ENCODE measurements at places on chromosomes 7 and 10.

DNA sequence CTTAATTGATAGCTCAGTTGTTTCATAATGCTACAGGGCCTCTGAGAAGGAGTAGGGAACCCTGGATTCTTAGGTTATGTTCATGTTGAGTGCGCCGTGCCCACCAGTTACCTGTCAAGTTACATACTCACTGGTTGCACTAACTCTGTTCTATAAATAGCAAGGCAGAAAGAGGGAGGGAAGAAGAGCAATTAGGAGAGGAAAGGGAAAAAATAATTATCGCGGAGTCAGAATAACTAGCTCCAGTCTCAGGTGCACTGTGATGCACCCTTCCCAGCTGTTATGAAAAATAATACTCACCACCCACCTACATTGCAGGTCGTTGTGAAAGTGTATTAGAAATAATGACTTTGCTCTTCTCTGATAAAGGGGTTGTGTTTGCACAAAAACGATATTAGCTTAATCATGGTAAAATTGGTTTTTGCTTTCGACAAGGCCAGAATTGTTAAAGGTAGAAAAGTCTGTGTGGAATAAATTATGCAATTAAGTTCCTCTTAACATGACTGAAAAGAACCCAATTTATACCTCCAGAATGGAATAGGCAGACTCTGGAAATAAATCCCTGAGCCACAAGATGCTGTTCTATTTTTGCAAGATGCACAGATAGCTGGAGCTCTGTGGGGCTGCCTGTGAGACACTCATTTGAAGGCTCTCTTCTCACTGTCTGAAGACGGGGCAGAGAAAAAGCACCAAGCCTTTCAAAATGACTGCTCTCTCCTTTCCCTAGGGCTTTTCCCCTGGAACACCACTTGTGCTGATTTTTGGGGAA is 137.6 kb upstream of the PITRM1 start:
- no peak for DNase-seq

DNA sequence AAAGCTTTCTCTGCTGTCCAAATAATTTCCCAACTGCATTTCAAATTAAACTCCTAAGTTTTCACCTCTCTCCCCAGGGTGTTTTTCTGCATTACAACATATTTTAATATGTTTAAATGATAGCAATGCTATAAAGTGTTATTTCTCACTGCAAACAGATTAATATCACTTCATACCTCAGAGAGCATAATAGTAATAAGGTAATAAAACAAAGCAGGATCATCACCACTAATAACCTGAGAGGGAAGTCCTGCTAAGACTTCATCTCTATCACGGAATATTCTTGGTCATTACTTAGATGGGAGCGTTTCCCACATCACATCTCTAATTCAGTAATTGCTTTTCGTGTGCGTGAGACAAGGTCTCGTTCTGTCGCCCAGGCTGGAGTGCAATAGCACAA is 168.8 kb downstream of the PARD3 start:
- DNase-seq, result no peak

DNA sequence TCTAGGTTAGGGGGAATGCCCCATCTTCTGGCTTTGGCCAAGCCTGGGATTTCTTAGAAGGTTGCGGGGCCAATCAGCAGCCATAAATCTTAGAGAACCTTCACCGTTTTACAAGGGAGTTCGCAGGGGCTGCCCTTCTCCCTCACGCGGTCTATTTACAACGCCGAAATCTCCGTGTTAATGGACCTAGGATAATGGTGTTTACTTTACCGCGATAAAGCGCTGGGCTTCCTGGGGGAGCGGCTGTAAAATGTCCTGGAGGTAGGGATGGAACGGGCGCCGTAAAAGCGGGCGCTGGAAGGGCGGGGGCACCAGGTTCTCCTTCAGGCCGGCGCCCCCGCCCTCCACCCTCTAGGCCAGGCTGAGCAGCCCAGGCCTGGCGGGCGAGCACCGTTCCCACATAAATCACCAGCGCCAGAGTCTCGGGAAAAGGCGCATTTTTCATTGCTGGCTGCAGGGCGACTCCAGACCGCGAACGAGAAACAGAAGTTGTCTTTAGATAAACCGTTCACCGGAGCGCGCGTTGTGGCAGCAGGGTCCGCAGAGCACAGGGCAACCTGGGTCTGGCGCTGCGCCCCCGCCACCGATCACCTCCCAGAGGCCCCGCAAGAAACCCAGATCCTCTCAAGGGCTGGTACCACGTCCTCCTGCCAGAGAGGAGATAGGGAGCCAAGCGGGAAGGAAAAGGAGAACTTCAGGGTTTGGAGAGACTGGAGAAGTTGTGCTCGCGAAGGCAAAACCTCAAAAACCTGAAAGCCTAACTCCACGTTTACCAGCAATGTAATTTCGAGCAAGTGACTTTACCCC is 12.5 kb upstream of the NKX2-3 start:
- no peak for DNase-seq

GRCh38 chr7:32774541-32774951 is 117.0 kb downstream of the KBTBD2 start:
- no peak for DNase-seq

- no peak for DNase-seq
Observed at GRCh38 chr7:139873593-139874301, 44.7 kb downstream of the TBXAS1 start.

DNA sequence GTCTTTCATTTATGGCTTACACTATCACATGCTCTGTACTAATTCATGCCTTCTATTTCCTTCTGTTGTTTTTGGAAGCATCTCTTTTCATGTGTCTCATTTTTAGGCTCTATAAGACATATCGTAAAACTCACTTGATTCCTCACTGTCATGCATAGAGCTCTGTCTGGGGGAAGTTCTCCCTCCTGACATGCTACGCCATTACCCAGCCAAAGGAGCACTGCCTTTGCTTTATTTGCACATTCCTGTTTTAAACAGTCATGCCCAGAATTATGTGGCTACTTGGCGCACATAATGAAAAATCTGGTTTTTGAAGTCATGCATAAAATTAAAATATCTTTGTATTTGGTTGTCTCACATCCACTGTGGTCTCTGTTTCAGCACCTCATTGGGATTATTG is 17.6 kb upstream of the AKR1C3 start:
- no peak for DNase-seq

DNA sequence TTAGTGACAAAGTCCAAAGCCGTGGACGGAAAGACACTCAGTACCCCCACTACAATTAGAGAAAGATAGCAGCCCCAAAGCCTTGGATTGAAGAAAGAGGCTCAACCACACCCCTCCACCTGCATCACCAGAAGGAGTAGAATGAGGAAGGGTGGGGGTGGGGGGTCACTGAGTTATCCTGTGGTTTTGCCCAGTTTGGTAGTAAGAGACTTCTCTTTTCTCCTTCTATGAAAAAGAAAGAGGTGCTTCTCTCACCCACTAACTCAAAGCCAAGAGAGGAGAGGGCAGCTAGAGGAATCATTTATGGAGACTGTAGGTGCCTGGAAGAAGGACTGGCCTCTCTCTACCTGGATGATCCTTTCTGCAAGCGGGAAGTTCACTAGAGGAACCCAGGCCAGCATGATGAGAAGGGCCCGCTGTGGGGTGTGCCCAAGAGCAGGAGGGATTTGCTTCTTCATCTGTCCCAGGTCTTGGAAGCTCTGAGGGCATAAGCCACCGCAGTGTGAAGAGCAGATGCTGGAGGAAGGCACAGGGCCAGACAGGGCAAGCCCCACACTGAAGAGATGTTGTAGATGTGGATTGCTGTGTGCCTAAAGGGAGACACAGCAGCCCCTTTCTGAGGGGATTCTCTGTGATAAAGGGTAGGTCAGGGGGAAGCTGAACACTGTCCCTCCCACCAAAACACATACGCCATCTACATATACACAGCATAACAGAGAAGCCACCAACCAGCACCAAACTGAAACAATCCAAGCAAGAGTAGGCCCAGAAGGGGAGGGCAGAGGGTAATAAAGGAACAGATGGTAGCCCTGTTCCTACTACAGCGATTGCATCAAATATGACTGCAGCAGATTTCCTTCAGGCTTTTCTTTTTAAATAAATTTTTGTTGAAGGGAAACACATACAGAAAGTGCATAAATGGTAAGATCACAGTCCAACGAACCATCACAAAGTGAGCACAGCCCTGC is 25.8 kb upstream of the LANCL2 start:
- DNase-seq, result no peak

DNA sequence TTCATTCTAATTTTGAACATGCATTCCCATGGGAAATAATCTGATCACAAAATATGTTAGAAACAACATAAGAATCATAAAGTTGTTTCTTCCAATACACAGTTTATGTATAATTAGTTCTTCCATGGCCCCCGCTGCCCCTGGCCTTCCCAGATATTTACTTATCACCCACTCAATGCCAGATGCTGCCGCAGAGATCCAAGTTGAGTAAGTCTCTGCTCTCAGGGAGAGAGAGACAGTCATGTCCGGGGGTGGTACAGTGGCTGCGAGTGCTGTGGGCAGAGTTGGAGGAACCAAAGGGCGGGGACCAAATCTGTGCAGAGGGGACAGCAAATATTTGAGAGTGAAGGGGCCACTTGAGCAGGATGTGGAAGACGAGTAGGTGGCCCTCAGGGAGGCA is 37.1 kb downstream of the COL26A1 start:
- no peak for DNase-seq

DNA sequence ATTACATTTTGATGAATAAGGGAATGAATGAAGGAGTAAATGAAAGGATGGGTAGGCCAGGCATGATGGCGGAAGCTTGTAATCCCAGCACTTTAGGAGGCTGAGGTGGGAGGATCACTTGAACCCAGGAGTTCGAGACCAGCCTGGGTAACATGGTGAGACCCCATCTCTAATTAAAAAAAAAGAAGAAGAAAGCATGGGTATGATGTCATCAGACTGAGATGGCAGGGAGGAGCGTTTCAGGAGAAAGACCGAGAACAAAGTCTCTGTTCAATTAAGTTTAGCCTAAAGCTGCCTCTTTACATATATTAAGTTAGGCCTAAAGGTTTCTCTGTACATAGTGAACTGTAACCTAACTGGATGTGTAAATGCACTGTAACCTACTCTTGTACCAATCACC is 42.2 kb upstream of the SMNDC1 start:
- no peak for DNase-seq

GRCh38 chr7:78383096-78383880 is 584.7 kb downstream of the PHTF2 start:
- no peak for DNase-seq

GRCh38 chr7:15236952-15237351 is 324.9 kb downstream of the AGMO start:
- DNase-seq, result no peak

DNA sequence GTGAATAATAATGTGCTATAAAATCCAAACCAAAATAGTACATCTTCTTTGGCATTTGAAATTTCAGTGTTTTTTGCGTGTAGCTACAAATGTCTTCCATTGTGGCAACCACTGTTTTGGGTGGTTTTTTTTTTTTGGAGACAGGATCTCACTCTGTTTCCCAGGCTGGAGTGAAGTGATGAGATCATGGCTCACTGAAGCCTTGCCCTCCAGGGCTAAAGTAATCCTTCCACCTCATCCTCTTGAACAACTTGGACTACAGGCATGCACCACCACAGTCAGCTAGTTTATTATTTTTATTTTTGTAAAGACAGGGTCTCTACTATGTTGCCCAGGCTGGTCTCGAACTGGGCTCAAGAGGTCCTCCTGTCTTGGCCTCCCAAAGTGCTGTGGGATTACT is 455.1 kb downstream of the AUTS2 start:
- no peak for DNase-seq

DNA sequence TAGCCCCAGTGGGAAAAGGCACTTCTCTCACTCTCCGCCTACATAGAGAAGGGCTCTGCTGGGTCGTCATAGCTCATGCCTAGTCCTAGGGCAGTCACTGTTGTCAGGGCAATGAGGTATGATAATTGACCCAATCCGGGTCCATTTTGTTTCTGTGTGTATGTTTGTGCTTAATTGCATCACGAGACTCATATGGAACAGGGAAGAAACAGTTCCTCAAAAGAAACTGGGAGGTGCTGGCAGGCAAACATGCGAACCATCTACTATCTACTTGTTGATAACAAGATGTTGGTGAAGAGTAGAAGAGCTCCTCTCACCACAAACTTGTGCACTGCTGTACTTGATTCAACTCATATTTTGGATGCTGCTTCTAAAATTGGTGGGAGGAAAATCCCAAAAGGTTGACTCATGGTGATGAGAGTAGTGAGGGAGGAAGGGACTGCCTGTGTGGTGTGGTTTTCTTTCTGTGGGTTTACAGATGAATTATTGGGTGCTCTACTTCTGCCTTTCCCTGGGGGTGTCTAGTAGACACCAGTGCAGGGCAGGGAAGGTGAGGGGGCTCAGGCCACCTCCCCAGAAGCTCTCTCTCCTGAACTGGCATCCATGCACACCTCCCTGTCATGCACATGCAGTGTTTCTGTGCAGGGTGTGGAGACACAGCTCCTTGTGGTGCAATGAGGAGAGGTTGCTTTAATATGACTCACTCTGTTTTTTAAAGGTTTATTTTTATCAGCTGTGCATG is 29.4 kb downstream of the LSMEM1 start:
- DNase-seq, result no peak

GRCh38 chr10:33695536-33695935 is 361.1 kb upstream of the NRP1 start:
- DNase-seq, result no peak

Measured in activated CD8-positive, alpha-beta memory T cell treated with anti-CD3 and anti-CD28 coated beads for 1 hour (primary cell).